ENCODE measurements at places on chromosomes 6 and 20.

DNA sequence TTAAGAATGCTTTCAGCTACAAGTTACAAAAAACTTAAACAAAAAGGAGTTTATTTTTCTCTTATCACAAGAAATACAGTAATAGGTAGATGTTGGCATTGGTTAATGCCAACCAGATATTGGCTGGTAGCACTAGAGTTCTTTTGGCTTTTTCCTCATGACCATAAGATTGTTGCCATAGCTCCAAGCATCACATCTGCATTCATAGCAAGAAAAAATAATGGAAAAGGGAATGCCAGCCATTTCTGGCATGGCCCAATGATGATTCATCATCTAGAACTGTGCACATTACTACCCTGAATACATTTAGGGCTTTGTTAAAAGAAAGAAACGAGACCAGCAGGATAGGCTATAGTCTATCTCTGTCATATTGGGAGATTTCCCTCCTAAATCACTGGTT lies 20.8 kb upstream of the SIRT5 start:
- no peak for DNase-seq

DNA sequence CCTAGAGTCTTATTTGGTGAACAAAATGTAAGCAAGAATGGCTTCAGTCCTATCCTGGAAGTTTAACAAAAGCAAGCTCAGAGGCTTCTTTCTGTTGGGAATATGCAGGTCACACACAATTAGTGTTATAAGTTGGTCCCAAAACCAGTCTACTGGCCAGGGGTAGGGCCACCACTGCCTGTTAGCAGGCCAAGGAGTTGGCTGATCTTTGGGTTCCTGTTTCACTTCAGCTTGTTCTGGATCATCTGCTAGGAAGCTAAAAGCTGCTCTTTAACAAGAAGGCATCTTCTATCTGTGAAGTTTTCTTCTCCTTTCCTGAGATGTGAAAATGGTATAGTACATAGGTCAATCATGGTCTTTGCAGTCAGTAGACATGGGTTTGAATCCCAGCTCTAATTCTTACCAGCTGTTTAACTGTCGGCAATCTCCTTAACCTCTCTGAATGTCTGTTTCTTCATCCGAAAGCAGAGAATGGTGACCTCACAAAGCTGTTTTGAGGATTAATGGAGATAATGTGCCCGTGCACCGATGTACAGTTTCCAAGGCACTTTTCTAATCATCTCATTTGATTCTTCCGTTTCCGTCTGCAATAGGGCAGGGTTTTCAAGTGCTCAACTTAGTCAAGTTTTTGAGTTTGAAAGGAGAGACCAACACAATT lies 271.2 kb upstream of the TAB2 start:
- no peak for DNase-seq

GRCh38 chr6:85620308-85620707 lies 22.4 kb downstream of the SYNCRIP start:
- no peak for DNase-seq

DNA sequence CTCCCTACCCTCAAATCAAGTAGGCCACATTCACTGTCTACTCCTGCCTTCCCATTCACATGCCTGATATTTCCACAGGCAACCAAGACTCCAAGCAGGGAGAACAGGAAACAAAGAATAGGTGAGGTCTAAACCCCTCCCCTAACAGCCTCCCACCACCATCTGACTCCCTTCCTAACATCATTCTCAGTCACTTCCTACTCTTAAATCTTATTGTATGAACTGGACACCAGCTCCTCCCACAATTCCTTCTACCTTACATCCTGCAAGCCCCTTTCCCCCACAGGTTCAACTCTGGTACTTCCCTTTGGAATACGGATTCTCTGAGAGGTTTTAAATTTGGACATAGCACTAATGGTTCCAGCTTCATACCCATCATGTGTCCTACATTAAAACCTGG lies 944 bp upstream of the C6orf136 start:
- no peak for DNase-seq

DNA sequence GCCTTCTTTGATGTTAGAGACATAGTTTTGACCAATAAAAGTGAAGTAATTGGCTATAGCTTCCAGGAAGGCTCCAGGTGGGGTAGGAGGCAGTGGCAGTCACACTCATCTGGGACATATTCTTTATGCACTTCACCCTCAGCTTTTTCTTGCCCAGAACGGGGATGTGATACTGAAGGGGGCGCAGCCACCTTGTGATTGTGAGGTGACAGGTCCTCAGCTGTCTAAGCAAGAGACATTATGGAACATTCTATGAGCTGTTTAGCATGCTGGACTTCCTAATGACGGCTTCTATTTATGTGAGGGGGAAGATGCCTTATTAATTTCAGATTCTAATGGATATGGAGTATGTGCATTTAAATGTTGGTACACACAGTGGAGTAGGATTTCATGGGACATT lies 151.3 kb upstream of the ZFP64 start:
- no peak for DNase-seq

DNA sequence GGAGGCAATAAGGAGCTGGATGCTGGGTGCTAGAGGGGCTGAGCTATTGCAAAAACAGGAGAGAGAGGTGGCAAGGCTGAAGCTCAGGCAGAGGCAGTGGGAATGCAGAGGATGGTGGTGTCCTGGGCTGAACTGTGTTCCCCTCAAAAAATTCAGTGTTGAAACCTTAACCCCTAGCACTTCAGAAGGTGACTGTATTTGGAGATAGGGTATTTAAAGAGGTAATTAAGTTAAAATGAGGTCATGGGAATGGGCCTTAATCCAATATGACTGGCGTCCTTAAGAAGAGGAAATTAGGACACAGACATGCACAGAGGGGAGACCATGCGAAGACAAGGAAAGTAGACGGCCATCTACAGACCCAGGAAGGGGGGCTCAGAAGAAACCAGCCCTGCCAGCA lies 11.5 kb upstream of the MMP9 start:
- no peak for DNase-seq

GRCh38 chr6:170208182-170208601 lies 82.7 kb downstream of the DLL1 start:
- DNase-seq, result no peak

GRCh38 chr6:167679122-167679736 lies 147.5 kb upstream of the AFDN start:
- DNase-seq, result no peak

DNA sequence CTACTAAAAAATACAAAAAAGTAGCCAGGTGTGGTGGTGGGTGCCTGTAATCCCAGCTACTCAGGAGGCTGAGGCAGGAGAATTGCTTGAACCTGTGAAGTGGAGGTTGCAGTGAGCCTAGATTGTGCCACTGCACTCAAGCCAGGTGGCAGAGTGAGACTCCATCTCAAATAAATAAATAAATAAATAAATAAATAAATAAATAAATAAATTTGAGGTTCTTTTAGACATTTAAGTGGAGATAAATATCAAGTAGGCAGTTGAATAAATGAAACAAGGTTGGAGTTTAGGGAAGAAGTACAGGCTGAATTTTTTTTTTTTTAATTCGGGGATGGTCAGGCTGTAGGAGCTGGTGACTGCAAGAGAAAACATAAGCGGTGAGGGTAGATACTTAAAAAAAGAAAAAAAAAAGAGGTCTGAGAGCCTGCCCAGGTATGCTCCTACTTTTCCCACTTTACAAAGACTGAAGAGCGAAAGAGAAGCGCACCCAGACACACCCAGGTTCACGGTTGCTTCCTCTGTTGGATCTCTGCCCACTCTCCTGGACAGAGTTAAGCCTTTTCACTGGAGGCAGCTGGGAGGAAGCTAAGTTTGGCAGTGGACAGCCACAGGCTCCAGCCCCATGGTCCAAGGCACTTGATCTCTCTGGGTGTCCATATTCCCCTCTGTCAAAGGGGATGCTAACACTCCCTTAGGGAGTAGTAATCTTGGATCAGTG lies 100.9 kb upstream of the PRDM1 start:
- DNase-seq, result no peak

- peak; percentile 54 for DNase-seq
Measured at GRCh38 chr20:20363434-20363798, 4.5 kb upstream of the INSM1 start.

GRCh38 chr6:61538801-61539200 lies 747.2 kb downstream of the KHDRBS2 start:
- DNase-seq, result no peak

Measured in SHP77 treated with DMSO at 0.1 percent for 48 hours (cell line).